Glutamatergic neuron (in vitro differentiated cells): ENCODE measurements at places on chromosomes 1 and 21. TPM values are rescaled to one million over a fixed set of nuclear protein-coding genes. Genes with fewer than 3 reads are reported as not detected.

NR5A2 gene
- total RNA-seq: 2.0 TPM

DNA sequence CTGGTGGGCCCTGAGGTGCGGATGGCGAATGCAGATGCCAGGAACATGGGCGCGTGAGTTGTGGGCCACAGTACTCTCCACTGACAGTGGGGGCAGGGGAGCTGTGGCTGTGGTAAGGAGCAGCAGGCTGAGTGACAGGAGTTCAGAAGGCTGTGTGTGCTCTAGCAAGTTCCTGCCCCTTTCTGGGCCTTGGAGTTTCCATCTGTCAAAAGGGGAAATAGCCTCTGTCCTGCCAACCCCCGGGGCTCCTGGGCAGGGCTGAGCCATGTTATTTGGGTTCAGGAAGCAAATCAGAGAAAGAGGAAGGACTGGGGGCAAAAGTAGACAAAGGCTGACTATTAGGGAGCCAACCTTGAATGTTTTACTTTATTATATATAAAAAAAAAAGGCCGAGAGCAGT, 19.5 kb upstream of the MFN2 start:
- no peak for DNase-seq

DNA sequence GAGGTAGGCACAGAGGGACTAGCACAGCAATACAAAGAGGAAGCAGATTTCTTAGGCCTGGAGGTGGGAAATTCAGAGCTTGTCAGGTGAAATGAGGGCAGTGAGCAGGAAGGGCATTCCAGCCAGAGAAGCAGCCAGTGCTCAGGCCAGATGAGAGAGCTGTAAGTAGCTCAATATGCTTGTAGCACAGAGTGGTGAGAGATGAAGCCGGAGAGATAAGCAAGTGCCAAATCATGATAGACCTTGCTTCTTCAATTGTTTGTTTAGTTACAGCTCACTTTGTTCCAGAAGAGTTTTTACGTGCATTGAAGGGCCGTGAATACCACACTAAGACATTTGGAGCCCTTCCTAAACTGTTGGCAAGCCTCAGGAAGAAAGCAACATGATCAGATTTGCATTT, 42.0 kb upstream of the ADAMTS1 start:
- DNase-seq: no peak

GRCh38 chr1:20666804-20667203, 5.6 kb upstream of the DDOST start:
- DNase-seq: no peak

AMY1C gene
- total RNA-seq: not detected

GRCh38 chr1:168387781-168388760, 107.4 kb downstream of the TBX19 start:
- DNase-seq: no peak

DNA sequence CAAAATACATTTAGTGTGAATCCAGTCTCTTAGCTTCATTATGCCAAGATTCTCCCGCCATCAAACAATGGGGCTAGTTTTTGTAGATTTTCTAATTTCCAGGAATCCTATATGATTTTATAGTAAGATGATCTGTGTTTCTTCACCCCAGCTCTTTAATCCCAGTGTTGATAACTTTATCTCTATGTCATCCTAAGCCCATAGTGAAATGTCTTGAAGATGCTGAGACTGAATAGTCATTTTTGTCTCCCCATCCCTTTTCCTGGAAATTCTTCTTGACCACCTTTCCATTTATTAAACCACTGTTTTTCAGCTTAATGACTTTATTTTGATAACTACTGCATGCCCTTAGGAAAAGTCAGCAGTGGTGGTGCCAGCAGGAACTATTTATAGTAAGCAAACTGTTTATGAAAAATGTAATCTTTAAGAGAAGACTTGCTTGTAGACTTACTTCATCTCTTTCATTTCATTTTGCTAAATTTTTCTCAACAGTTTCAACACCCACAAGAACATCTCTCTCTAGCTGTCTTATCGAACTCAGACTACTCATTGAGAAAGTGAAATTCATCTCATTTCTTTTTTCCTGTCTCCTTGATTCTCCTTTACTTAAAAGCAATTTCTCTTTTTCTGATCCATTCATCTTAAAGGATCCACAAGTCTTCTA, 116.6 kb downstream of the NTMT2 start:
- DNase-seq: no peak

- DNase-seq: no peak
These were observed 48.0 kb downstream of the TOR3A start for GRCh38 chr1:179129702-179130473.

BGLAP gene
- total RNA-seq: not detected

GRCh38 chr1:168343566-168343965, 62.9 kb downstream of the TBX19 start:
- no peak for DNase-seq

- DNase-seq: no peak
These were observed 927 bp downstream of the UAP1 start for GRCh38 chr1:162562470-162562828.

OR2AK2 gene
- 0.49 TPM for total RNA-seq

- DNase-seq: no peak
These were observed 76.7 kb downstream of the NFASC start for GRCh38 chr1:204947338-204947737.

DNA sequence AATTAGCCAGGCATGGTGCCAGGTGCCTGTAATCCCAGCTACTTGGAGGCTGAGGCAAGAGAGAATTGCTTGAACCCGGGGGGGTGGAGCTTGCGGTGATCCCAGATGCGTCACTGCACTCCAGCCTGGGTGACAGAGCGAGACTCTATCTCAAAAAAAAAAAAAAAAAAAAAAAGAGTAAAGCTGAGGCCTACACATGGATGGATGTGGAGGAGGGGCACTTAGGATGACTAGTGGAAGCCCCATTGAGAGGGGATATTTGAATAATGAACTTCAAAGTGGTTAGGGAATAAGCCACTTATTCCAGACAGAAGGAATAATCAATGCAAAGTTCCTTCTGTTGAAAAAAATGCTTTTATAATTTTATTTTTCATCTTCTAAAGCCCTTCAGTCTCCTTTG, 51.4 kb downstream of the PTBP2 start:
- DNase-seq: no peak

GRCh38 chr1:165549973-165550372, 6.2 kb downstream of the LRRC52 start:
- no peak for DNase-seq

DMBX1 gene
- total RNA-seq: not detected

- no peak for DNase-seq
These were observed 28.9 kb downstream of the S100A6 start for GRCh38 chr1:153506831-153507413.

DNA sequence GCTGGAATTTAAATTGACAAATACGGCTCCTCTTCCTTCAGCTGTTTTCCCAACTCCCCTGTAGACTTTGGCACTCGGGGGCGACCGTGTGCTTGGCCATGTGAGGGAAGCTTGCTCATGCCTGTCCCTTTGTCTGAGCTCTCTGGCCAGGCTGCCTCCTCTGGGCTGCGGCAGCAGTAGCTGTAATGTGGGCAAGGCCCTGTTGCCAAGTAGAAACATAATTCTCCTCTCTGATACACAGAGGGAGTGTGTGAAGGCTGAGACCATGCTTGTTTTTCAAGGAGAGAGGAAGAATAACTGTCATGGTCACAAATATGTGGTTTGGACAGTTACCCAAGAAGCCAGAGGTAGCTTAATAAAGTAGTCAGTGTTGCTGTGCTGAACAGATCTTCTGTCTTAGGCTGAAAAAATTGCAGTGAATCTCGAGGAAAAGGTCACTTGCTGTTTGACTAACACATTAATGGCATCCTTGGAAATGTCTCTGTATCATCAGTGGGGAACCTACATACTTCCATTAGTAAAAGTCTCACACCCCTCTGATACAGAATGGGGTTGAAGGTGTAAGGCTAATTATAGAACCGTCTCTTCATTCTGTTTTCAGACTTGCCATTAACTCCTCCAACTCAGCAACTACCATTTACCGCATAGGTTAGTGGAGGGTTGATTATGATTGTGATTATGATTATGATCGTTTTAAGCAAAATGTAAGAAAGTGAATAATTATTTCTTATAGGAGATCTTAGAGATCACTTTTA, 94.6 kb downstream of the TGFB2 start:
- no peak for DNase-seq

UBE2U gene
- not detected for total RNA-seq

DNA sequence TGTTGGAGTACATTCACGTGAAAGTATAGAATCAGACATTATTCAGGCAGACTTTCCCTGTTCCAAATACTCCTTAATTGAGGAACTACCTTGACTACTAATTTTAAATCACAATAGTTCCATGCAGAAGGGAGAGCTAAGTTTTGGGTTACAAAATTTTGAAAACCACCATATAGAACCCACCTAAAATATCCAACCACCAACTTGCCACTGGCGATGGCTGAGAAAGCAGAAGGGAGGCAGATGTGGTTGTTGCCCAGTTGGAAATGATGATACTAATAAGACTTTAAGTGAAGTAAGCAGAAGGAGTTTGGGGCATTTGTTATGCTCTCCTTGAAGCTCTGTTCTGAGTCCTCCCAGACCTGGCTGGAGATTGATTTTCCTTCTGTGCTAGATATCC, 190.7 kb downstream of the HLX start:
- DNase-seq: no peak

- no peak for DNase-seq
These were observed 14.5 kb downstream of the NPHP4 start for GRCh38 chr1:5977494-5978444.

DNA sequence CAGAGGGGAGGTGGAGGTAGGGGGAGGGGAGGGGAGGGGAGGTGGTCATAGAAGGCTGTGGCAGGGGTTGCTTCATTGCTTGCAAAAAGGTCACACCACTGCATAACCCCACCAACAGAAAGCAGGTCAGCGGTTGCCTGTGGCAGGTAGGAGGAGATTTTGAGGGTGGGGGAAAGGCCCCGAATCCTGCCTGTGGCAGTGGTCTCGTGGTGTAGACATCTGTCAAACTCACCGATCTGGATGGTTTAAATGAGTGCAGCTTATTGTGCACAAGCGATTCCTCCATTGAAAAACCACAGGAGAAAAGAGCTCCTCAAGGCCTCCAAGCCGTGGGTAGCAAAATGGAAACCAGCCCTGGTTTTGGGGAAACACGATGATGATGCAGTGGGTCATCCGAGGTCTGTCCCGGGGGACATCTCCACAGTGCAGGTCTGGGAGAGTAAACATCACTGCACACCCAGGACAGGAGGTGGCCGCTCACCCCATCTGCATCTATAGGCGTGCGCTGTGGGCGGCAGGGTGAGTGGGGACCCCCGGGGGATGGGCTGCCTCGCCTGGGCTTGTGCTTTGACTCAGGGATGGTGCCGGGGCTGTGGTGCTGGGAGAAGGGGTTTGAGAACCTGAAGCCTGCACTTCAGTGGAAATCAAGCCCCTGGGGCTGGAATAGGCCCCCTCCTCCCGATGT, 112.3 kb downstream of the CRYAA start:
- DNase-seq: no peak

TEX38 gene
- not detected for total RNA-seq

- DNase-seq: no peak
These were observed 72.3 kb upstream of the ADAM30 start for GRCh38 chr1:119968601-119969000.

NBPF6 gene
- not detected for total RNA-seq

DNA sequence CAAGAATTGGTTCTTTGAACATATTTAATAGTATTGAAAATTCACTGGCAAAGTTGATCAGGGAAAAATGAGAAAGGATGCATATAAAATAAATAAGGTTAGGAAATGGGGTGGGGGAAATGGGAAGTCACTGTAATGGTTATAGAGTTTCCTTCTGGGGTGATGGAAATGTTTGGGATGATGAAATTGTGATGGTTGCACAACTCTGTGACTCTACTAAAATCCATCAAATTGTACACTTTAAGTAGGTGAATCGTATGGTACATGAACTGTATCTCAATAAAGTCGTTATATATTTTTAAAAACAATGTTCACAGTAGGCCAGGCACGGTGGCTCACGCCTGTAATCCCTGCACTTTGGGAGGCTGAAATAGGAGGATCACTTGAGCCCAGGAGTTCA, 56.4 kb upstream of the ZYG11A start:
- no peak for DNase-seq

DNA sequence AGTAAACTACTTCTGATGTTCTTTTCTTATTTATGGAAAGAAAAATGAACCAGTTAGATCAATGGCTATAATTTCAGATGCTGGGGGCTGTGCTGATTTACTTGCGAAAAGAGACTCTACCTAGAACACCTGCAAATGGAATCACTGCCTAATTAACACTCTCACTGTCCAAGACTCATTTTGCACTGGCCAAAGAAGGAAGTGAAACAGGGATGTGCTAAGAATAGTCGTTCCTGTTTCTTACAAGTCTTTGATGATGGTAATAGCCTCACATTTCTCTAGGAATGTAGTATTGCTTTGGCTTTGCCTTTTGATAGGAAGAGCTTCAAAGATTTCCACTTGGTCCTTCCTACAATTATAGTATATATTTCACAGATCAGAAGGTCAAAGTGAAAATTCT, 12.7 kb upstream of the TSNAX start:
- DNase-seq: no peak

DNA sequence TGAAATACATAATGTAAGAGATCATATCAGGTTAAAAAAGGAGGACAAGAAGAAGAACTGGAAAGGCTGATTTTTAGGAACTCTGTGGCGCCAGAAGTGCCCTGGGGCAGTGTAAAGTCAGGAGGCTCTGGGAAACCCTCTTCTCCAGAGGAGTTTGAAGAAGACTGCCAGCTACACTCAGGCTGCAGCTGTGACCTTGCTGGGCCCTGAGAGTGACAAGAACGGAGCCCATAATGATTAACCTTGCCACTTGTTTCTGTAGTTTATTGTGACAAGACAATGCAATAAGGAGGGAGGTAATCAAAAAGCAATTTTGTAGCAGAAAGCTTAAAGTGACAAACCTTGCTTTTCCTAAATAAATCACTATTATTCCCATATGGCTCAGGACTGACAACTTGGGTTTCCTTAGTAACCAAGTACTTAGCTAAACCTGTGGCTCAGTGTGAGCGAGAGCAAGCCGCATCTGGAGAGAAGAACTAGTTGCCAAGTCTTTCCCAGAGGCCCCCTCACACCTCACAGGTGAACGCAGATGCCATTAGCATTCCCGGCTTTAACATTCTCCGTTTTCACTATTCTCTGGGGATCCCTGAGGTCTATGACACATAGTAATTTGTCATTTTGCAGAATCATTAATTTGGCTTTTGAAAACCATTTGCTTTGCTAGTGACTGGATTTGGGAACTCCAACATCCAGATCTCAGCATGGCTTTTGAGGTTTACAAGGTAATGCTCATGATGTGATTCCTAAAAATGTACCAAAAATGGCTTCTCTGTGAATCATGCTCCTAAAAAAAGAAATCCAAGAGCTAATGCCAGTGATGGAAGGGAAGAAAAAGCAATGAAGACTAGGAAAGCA, 115.9 kb downstream of the OMA1 start:
- DNase-seq: no peak
